Stimulated activated CD4-positive, alpha-beta T cell treated with anti-CD3 and anti-CD28 coated beads, Interleukin-1b, Interleukin-23, amount 100 ng/mL, for 48 hours (primary cell): ENCODE measurements at places on chromosomes 7 and 10.

DNA sequence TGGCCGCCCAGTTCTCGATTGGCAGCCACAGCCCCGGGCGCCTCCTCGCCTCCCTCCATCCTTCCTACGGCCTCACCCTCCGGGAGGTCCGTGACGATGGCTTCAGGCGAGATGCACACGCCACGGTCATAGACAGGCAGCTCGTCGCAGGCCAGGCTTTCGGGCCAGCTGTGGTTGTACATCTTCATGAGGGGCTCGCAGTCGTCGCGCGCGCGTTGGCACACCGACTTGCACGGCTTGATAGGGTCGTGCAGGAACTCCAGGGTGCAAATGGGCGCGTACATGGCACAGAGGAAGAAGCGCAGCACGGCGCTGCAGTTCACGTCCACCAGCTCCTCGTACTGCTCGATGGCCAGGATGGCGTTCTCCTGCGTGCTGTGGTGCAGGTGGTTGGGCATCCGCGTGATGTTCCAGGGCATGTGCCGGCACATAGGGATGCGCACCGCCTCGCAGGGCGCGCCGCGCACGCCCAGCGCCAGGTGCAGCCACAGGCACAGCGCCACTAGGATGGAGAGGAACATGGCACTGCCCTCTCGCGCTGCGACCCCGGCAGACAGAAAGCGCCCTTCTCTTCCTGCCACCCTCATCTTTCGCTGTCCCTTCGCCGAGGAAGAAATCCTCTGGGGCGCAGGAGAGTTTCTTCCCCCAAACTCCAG, 472 bp downstream of the SFRP4 start:
- DNase-seq, result no peak

GRCh38 chr10:3192856-3193635, 20.5 kb upstream of the PITRM1 start:
- peak; percentile 43 for DNase-seq

GRCh38 chr10:88896372-88896993, 16.4 kb downstream of the STAMBPL1 start:
- DNase-seq, result no peak

DNA sequence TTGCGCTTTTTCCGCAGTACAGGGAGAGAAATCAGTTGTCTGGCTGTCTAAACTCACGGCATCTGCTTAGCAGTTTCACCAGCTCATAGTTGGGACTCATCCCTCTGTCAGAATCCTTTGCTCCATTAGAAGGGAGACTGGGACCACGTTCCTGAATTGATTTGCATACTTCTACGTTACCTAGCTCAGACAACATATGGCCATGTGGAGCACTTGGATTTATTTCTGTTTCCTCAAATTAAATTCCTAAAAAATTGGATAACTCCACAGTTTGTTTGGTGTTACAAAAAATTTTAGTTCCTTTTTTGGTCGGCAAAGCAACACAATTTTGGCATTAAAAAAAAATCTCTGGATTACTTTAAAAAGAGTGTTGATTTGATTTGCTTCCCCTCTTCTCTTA, 614.0 kb downstream of the AUTS2 start:
- DNase-seq, result no peak

GRCh38 chr7:27526611-27527347, 135.9 kb downstream of the HIBADH start:
- no peak for DNase-seq

DNA sequence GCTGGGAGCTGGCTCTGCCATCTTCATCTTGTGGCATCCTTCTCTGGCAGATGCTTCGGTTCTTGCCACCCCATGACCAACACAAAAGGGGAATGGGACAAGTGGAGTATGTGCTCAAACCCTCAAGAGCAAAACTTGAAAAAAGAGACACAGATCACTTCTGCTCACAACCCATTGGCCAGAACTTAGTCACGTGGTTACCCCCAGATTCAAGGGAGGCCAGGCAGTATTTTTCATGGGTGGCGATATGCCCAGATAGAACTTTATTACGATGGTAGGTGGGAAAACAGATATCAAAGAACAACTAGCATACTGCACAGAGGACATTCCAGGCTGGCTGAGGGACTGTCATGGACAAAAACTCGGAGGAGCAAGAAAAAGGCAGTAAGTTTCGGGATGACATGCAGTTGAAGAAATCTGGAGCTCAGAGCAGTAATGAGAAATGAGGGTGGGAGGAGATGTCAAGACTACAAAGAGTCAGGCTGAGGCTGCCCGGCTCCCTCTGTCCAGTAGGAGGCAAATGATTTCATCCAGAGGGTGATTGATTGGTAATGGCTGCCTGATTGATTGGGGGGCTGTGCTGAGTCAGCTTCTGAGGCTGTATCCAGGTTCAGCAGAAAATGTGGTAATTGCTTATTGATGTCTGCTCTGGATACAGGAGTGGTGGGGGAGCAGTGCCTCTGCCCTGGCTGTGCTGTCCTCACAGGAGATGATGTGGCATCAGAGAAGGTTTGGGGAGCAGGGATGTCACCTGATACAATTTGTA, 25.3 kb downstream of the COL13A1 start:
- no peak for DNase-seq

DNA sequence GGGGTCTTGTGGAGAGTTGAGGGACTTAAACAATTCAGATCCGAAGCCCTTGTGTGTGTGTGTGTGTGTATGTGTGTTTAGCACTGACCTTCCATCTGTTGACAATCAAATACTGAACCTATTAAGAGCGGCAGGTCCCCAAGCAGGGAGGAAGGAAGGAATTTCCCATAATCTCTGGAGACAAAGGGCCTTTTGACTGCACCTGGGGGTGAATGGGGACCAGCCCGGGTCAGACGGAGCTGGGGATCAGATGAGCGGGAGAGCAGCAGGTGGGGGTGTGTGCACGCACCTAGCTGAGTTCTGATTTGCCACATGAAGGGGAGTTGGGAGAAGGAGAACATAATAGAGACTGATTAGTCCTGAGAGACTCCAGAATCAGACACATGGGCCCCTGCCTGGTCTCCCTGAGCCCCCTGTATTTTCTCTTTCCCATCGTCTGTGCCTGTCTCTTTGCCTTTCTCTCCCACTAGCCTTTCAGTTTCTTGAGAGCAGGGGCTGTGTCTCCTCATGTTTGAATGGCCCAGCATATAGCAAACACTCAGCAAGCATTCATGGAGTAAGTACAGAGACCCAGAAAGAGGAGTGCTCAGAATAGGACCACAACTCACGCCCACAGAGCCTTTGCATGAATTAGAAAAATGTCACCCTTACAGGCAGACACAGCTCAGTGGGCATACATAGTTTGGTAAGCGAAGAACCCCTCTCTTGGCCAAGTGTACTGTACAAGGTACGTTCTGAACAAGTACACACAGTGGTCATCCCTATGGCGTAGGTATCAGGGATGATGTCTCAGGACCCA, 288.3 kb upstream of the HABP2 start:
- DNase-seq, result no peak

DNA sequence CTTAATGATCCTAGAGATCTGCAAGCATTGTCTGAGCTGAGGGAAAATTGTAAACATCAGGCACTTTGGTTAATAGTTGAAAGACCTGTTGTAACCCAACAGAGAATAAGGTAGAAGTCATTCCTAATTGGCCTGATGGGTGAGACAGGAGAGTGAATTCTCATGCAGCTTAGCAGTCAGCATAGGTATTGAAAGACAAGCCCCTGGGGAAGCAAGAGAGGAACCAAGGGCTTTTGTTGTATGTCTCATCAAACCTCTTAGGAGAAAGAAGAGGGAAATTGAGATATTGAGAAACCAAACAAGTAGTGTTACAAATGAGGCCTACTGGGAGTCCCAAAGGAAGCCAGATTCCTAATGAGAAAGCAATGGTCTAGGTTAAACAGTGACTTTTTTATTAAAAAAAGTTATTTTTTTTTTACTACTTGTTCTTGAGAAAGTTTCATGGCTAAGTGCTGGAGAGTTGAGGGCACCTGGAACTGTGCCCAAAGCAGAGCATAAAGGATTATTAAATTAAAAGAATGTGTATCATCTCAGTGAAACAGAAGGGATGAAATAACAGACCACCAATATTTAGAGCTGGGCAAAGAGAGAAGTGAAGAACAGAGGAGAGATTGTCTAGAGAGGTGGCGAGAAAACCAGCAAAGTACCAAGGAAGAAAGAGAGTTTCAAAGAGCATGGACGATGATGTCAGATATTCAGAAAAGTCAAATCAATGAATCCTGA, 168.9 kb downstream of the CDK14 start:
- no peak for DNase-seq

GRCh38 chr7:45068236-45069023, 20.3 kb downstream of the NACAD start:
- no peak for DNase-seq

DNA sequence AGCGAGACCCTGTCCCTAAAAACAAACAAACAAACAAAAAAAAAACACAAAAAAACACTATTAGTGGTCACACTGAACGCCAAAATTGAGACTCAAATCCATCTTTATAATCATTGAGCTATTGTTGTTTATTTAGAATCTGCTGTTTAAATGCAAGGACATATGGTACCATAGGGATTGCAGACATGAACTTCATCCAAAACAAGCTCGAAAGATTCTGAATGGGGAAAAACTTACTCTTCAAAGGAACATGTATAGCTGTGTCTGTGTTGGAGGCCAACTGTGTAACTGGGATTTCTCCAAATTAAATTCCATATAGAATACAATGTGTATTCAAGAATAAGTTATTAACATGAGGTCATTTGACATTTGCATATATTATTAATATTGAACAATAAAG, 74.7 kb upstream of the GPR158 start:
- DNase-seq, result no peak

DNA sequence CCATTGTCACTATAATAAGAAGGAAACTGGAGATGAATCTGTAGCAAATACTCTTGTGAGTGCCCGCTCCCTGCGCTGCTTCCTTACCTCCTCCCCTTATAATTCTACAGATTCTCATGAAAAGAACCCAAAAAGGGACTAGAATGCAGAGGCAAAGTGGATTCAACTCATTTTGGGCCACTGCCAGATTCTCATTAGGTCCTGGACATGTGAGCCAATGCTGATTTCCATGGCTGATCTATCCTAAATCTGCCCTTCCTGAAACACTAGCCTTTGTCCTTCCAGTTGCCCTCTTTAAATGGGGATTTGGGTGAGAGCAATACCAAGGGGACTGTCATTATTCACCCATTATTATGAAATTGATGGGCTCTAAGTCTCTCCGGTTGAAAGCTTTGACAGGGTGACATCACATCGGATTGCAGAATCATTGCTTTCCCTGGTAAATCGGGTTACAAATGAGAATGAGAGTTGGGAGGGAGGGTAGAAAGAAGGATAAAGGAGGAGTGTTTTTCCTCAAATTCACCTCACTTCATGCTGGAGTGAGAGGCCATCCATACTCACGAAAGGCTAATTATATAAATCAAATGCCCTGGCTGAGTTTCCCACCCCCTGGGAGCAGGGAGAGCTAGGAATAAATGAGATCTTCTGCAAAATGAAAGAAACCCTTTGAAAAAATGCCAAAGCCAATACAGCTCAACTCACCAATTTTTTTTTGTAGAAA, 37.5 kb downstream of the PTN start:
- DNase-seq, result no peak

DNA sequence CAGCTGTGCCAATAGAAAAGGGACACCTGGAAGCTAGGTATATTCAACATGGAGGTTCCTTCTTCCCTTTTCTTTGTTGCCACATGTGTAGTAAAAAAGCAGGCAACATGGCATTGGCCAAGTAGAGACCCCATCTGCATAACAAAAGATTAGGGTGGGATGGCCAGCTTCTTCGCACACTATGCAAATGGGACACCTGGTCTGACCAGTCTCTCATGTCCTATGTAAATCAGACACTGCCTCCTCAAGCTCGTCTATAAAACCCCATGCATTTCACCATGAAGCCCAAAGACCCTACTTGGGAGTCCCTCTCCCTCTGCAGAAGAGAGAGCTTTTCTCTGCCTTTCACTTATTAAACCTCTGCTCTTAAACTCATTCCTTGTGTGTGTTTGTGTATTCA, 53.9 kb downstream of the MYL10 start:
- DNase-seq, result no peak

DNA sequence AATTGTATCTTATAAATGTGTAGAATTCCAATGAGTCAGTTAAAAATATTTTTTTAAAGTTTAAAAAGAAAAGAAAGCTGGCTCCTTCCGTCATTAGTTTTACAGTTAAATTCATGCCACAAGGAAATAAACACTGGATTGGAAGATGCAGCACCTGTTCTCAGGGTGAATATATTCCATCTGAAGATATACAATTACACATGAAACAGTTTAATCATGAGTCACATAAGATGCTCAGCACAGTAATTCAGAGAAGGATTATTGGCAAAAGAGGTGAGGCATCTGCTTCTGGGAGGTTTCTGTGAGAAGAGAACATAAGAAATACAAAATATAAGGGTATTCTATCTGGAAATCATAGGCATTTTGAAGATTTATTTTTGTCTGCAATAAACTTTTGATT, 376.5 kb upstream of the SORCS1 start:
- DNase-seq, result no peak

GRCh38 chr10:87895430-87895829, 32.0 kb downstream of the PTEN start:
- no peak for DNase-seq

DNA sequence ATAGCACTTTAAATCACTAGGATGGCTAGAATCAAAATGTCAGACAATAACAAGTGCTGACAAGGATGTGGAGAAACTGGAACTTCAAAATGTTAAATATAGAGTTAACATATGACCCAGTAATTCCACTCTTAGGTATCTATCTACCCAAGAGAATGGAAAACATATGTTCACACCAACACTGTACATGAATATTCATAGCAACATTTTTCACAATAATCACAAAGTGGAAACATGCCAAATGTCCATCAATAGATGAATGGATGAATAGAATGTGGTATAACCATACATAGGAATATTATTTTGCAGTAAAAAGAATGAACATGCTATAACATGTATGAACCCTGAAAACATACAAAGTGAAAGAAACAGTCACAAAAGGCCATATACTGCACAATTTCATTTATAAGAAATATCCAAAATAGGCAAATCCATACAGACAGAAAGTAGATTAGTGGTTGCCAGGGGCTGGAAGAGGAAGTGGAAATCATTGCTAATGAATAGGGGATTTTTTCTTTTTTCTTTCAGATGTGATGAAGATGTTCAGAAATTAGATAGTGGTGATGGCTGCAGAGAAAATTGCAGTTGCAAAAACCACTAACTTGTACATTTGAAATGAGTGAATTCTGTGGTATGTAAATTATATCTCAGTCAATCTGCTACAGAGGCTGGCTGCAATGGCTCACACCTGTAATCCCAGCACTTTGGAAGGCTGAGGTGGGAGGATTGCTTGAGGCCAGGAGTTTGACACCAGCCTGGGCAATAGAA, 93.0 kb downstream of the CPVL start:
- no peak for DNase-seq

- DNase-seq, result no peak
Measured at GRCh38 chr7:2527505-2528467, 8.2 kb downstream of the LFNG start.

GRCh38 chr10:97574374-97575126, 2.0 kb downstream of the ANKRD2 start:
- DNase-seq, result no peak

DNA sequence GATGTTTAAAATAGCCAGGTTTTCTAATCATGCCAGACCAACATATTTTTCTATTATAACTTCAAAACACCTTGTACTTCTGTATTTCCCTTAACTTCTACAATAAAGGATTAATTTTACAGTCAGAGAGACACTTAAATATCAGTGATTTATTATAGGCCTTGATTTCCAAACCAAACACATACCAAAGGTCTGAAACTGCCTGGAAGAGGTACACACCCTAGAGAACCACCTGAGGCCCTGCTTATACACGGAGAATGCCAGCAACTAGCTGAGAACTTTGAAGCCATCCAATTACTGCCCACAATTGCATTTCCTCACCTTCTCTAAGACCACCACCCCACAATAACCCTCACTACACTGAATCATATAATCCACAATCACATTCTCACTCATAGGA, 4.9 kb downstream of the CCDC6 start:
- no peak for DNase-seq

- peak; percentile 59 for DNase-seq
Measured at GRCh38 chr7:5773661-5774086, 7.8 kb downstream of the RNF216 start.
